ENCODE measurements at places on chromosomes 6 and 20.

GRCh38 chr6:21538186-21538798 is 55.3 kb upstream of the SOX4 start:
- DNase-seq = no peak

DNA sequence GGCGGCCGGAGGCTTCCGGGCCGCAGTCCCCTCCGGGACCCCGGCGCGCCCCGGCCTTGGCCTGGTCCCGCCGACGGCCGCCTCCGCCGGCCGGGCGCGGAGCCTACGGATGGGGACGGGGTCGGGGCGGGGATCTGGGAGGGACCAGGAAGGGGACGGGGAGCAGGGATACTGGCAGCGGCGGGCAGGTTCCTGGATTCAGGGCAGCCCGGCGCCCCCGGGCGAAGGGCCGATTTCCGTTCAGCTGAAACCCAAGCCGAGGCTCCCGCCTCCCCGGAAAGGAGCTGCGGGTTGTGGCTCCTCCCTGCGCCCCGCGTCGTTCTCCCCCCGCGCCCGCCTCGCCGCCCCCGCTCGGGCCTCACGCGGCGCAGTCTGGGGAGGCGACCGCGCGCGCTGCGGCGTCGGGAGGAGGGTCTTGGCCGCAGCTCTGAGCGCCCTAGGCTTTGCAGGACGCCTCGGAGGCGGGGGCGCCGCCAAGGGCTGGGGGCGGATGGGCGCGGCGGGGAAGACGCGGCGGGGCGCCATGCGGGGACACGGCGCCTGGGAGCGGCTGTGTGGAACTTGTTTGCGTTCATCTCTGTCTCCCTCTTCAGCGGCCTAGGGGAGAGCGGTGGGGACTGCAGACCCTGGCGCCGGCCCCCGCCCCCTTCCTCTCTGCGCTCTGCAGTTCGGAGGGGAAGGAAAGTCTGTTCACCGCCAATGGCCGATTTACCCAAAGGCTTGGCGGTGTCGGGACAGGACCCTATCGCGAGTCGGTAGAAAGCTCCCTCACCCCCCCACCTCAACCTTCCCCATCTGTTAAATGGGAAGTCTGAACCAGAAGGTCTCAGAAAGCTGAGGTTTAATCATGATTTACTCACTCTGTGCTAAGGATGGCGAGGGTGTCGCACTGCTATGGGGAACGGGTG is 22.7 kb upstream of the TMEM181 start:
- no peak for DNase-seq

GRCh38 chr20:61524951-61525666 is 273.0 kb downstream of the CDH4 start:
- no peak for DNase-seq

DNA sequence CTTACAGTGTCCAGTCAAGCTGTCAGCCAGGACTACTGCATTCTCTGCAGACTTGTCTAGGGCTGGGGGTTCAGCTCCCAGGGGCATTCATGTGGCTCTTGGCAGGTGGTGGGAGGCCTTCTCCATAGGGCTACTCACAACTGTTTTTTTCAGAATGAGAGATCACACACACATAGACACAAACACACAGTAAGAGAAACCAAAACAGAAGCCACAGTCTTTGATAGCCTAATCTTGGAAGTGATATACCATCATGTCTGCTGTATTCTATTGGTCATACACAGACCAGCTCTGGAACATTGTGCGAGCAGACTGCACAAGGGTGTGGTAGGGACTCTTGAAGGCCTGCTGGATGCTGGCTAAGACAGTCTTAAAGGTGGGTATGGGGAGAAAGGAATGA is 13.5 kb downstream of the TMEM170B start:
- DNase-seq = no peak

DNA sequence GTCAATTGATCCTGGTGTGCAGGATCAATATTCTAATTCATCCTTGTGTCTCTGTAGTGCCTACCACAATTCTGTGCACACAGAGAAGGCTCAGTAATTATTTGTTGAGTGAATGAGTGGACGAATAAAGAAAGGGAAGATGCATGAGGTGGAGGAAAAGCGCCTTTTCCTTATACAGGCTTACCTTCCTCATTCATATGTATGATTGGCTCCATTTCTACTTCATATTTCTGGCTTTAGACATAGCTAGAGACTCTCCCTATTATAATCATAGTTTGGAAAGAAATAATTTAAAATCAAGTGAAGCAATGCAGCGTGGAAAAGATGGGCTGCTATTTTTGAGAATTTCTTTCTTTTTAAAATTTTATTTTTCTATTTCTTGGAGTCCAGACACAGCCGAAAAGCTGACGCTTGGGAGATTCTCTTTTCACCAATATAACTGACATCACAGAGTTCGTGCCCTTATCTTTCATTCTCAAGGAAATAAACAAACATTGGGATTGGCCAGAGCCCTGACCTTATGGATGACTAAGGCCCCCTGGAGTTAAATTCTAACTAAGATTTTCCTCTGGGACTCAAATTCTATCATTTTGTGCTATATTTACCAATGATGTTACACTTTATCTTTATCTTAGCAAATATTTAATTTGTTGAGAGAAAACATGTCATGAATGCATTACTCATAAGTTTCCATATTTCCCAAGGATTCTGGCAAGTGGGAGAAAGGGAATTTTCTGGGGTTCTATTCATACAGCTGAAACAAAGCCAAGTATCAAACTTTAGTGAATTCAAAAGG is 48.1 kb downstream of the PRL start:
- no peak for DNase-seq

- DNase-seq = no peak
Observed at GRCh38 chr20:609371-609964, 641 bp downstream of the TCF15 start.

GRCh38 chr6:33344701-33345697 is 27.5 kb upstream of the ZBTB22 start:
- peak; percentile 41 for DNase-seq

DNA sequence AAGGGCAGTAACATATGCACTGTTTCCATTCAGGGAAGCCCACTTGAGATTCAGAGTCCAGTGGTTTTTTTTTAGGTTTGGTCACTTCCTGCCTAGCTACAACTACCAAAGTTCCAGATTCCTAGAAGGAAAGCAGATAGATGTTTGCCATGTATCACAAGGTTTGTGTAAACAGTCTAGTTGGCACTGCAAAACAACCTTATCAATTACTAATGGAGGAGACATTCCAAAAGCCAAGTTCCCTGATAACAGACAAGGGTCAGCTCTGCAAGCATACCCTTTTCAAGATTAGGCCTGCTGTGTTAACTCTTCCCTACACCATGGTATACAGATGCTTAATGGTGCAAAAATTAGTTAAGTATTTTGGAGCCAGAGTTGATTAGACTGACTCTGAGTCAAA is 141.3 kb upstream of the GLP1R start:
- no peak for DNase-seq

DNA sequence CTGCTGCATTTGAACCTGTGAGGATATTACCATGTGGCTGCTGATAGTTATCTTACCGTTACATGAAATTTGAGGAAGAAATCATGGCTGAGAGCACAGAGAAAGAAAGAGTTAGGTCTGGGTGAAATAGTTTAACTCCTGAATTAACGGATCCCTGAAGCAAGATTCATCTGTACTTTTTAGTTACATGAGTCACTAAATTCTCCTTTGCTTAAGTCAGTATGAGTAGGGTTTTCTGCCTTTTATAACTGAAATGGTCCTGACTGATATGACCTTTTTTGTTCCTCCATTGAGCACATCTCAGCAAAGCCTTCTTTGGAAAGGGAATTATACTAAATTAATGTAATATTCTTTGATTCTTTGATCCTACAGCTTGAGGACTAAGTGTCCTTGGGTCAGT is 333.3 kb upstream of the ZFP64 start:
- DNase-seq = no peak

DNA sequence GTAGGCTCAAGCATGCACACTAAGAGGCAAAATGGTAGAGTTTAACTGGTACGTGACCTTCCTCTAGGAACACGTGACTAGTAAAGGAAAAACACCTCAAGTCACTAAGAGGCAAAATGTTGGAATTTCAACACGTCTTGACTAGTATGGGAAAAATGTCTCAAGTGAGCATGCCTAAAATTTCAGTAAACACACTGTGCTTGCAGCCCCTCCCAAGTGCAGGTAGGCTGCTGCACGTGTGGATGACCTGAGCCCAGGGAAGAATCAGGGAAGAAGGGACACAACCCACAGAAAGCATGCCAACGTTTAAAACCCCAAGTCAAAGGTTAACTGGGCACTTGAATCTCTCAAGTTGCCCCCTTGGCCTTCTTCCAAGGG is 162.2 kb downstream of the TENT5A start:
- DNase-seq = no peak

- DNase-seq = no peak
Observed at GRCh38 chr6:29510202-29510601, 22.4 kb upstream of the MAS1L start.

GRCh38 chr20:52869698-52870501 is 102.3 kb upstream of the TSHZ2 start:
- DNase-seq = no peak

DNA sequence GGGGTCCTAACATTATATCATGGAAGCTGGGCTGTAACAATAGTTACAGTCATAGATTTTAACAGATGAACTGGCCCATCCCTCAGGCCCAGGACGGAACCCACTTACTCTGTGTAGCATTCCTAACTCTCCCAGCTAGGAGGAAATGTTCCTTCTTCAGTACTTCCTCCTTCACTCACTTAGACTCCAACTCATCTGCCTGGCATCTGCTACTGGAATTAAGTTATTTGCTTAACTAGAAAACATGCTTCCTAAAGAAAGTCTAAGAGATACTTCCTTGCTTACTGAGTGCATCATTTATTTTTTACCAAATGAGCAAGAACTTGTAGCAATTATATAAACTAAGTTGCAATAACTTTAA is 20.5 kb downstream of the GCLC start:
- DNase-seq = no peak

DNA sequence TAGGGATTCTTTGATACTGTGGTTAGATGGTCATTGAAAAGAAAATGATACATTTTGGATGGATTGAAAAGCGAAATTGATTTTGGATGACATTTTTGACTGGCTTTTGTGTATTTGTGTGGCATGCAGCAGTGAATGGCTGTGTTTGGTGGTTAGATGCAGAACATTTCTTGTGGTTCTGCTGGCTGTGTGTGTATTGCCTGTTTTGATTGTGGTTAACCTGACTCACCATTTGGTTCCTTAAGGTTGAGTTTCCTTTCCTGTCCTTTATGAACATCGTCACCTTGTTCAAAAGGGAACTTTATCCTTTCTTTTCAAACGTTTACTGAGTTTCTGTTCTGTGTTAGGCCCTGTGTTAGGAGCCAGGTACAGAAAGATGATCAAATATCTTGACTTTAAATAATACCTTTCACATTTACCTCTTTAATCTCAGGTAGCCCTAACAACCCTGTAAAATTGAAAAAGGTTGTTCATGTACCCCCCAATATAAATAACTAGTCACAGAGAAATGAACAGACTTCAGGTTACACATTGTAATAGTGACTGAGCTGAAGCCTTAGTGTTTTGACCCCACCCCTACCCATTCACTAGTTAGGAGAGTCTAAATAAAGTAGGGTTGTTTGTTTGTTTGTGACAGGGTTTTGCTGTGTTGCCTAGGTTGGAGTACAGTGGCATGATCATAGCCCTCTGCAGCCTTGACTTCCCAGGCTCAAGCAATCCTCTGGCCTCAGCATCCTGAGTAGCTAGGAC is 23.8 kb downstream of the ANKS1A start:
- DNase-seq = no peak

DNA sequence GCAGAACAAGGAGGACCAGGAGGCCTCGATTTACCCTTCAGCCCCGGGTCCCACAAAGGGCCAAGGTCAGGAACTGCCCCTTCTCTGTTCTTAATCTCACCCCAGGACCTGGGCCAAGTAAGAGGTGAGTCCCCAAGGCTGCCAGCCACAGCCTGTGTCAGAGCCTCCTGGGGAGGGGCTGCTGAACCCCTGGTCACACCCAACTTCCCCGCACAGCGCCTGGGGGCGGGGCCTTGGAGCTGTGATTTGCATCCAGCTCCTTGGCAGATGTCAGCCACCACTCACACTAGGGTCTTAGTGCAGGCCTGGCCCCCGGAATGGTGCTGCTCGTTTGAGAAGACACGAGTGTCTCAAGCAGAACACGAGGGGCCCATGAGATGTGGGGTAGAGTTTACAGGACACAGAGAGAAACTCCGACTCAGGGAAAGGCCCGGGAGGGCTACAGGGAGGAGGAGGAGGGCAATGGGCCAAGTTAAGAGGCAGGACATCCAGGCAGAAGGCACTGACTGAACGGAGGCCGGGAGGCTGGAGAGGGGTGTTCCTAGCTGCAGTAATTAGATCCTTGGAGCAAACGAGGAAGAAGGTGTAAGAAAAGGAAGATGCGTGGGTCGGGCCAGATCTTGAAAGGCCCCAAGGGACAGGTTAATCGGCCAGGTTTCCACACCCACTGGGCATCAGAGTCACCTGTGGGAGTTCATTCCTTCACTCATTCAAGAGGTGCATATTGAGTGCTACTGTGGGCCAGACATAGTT is 26.9 kb downstream of the ZBP1 start:
- DNase-seq = no peak

DNA sequence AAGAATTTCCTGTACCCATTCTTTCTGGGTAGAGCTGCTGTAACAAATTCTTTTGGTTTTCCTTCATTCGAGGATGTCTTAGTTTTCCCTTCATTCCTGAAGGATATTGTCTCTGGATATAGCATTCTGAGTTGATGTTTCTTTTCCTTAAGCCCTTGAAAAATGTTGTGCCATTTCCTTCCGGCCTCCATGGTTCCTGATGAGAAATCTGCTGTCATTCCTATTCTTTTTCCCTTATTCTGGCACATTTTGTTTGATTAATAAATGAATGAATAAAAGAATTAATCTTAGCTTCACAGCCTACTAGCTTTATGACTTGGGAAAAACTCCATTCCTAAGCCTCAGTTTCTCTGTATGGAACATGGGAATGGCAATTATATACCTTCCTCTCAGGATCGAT is 173.1 kb downstream of the EYA2 start:
- DNase-seq = no peak

GRCh38 chr20:25368526-25368925 is 22.1 kb downstream of the ABHD12 start:
- DNase-seq = no peak

- DNase-seq = no peak
Observed at GRCh38 chr6:115932481-115932880, 128.2 kb downstream of the FRK start.

GRCh38 chr6:15443119-15443830 is 197.4 kb downstream of the JARID2 start:
- DNase-seq = no peak

GRCh38 chr6:122696079-122696478 is 83.4 kb upstream of the FABP7 start:
- no peak for DNase-seq

- DNase-seq = no peak
Observed at GRCh38 chr20:24452016-24452415, 17.4 kb upstream of the SYNDIG1 start.

DNA sequence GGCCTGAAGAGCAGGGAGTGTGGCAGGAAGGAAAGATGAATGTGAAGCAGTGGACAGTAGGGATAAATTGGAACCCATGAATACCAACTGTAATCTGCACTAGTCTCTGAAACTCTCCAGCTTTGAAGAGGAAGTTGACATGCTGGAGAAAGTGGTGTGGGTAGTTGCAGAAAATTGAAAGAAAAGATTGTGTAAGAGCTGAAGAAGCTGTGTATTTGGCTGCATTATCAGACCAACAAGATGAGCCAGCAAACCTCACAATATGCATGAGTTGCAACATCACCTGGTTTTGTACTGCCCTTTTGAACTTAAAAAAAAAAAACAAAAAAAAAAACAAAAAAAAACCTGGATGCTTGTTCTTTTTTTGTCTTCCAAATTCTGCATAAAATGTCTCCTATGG is 921.9 kb upstream of the EYS start:
- DNase-seq = no peak

GRCh38 chr20:20215976-20216727 is 151.8 kb upstream of the INSM1 start:
- no peak for DNase-seq

All from activated T-cell treated with anti-CD3 and anti-CD28 coated beads for 1 hour (primary cell).